ENCODE measurements at places on chromosomes 5 and 9.

GRCh38 chr5:87645224-87645623 is 232.5 kb upstream of the CCNH start:
- DNase-seq, result no peak

- DNase-seq, result no peak
Measured at GRCh38 chr9:38066197-38066913, 2.7 kb downstream of the SHB start.

GRCh38 chr5:96565582-96566265 is 96.5 kb upstream of the CAST start:
- DNase-seq, result no peak

DNA sequence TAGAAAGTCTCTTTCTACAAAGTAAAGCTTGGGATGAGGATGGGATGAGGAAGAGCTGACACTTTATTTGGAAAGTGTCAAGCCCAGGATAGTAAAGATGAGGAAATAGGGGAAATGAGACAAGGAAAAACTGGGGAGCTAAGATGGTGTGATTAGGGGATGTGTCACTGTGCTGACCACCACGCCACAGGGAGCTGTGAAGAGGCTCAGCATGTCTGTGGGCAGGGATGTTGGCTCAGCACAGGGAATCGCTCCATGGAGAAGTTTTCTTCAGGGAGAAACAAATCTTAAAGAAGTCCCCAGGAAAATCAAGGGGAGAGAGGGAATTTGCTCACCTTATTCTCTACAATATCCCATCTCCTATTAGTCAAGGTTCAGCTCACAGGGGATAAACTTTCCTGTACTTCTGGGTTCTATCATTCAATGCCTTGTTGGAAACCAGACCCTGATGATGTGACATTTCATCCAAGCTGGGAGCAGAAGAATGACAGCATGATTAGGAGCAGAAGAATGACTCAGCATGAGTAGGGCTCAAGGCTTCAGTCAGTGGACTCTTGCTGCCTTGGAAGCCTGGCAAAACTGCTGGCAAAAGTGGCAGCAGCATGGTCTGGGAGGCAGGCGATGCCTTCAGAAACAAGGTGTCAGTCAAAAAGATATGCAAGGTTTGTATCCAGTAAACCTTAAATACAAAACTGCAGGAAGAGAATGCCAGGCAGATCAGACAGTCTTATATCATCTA is 4.9 kb downstream of the HSPB3 start:
- no peak for DNase-seq

DNA sequence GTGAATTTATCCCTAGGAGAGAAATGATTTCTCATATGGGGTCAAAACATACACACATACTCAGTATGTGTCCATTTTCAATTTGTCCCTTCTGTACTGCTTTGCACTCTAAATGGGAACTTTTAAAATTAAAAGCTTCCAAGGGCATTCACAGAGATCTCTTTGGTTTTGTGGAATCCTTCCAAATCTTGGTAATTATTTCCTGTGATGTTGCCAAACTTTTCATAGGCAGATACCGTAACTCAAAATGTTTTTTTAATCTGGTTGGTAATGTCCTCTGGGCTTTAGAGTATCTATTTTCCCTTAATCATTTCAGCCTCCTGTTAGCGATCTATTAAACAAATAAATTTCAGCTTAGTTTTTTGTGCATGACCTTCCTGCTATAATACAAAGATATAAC is 282.4 kb downstream of the ARHGEF28 start:
- no peak for DNase-seq

DNA sequence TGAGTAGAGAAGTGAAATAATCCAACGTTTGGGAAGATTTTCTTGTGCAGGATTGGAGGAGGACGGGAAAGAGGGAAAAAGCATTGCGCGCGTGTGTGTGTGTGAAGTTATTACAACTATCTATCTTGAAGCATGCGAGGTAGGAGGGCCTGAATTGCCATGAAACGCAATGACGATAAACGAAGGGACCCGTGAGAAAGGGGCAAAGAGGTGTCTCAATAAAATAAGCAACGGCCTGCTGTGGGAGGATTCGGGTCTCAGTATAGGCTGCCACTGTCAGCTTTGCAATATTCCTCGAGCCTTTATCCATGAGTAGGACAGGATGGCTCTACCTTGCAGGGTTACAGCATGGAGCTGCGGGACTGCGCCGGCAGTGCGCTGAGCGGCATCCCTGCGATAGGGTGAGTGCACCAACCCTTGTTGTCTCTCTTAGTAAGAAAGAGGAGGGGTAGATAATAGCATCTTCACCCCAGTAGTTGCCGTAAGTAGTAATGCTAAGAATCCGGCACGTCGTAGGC is 631 bp upstream of the RCL1 start:
- DNase-seq, result no peak

DNA sequence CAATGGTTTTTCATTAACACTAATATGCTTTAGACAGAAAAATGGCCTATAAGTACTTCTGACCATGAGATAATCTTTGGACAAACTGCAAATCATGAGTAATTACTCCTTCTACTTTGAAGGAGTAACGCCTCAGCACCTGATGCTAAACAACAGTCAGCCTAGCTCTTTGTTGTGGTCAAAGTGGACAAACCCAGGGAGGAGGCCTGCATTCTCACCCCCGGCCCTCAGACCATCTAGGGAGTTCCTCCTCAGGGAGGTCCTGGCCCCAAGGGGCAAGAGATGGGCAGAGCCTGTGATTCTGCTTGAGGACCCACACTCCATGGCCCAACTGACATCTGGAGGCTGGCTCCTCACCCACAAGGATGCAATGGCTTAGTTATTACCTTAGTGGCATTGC is 48.2 kb upstream of the ANGPTL2 start:
- DNase-seq, result no peak

GRCh38 chr5:29984156-29984540 is 1209.3 kb upstream of the CDH6 start:
- no peak for DNase-seq

DNA sequence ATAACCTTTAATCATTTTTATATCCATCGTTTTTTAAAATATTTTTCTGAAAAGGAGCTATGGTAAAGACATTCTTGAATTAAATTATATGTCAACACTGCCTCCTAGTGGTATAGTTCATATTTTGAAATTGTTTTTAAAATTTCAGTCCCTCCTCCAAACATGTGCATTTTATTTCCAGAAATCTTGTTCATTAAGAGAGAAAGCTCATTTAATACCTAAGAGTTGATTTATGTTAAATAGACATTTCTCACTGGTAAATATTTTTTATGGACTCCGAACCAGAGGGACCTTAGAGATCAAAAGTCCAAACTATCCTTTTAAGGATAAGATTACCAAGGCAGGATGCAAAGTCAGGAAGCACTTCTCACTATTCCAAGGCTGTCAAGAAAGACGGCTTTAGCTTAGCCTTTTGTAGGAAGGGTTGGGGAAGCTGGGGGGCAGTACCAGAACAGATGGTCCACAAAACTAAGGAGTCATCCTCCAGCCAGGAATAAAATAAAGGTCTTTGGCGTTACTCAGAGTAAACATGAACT is 21.6 kb downstream of the BHMT start:
- peak; percentile 38 for DNase-seq

DNA sequence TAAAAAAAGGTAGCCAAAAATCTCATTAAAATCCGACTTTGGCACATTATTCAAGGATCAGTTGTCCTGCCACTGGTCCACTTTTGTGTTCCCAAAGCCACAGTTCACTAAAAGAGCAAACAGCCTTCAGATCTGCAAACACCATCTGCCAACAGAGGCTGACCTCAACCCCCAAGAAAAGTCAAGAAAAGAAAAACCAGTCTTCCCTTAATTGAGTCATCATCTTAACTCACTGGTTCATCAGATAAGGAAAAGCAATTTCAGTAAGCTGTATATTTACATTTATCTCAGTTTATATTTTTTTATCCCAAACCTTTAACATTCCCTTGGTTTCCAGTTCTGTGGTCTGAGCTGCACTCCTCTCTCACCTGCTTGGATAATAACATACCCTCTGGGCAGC is 21.2 kb downstream of the RASEF start:
- no peak for DNase-seq

- no peak for DNase-seq
Measured at GRCh38 chr5:132704875-132705274, 31.1 kb downstream of the IL4 start.

DNA sequence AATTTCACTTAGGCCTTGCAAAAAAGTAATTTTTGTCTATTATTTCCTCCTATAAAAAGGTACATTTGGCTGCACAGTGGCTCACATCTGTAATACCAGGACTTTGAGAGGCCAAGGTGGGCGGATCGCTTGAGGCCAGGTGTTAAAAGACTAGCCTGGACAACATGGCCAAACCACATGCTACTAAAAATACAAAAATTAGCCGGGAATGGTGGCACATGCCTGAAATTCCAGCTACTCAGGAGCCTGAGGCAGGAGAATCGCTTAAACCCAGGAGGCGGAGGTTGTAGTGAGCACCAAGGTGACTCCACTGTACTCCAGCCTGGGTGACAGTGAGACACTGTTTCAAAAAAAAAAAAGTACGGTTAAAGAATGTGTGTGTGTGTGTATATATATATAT is 15.7 kb downstream of the NUP155 start:
- no peak for DNase-seq

GRCh38 chr5:159515197-159515596 is 184.9 kb upstream of the IL12B start:
- DNase-seq, result no peak

- no peak for DNase-seq
Measured at GRCh38 chr9:113626735-113627495, 163.4 kb downstream of the RGS3 start.

GRCh38 chr9:6215562-6215961 is at the start of gene IL33:
Gene IL33, plus strand, starts transcription at chr9:6215807. Its CDS starts 25,888 bp downstream, at chr9:6241695.
- no peak for DNase-seq

GRCh38 chr9:91433180-91433579 is 9.5 kb upstream of the NFIL3 start:
- DNase-seq, result peak; percentile 68

- peak; percentile 21 for DNase-seq
Measured at GRCh38 chr5:174491265-174491664, 233.1 kb upstream of the MSX2 start.

DNA sequence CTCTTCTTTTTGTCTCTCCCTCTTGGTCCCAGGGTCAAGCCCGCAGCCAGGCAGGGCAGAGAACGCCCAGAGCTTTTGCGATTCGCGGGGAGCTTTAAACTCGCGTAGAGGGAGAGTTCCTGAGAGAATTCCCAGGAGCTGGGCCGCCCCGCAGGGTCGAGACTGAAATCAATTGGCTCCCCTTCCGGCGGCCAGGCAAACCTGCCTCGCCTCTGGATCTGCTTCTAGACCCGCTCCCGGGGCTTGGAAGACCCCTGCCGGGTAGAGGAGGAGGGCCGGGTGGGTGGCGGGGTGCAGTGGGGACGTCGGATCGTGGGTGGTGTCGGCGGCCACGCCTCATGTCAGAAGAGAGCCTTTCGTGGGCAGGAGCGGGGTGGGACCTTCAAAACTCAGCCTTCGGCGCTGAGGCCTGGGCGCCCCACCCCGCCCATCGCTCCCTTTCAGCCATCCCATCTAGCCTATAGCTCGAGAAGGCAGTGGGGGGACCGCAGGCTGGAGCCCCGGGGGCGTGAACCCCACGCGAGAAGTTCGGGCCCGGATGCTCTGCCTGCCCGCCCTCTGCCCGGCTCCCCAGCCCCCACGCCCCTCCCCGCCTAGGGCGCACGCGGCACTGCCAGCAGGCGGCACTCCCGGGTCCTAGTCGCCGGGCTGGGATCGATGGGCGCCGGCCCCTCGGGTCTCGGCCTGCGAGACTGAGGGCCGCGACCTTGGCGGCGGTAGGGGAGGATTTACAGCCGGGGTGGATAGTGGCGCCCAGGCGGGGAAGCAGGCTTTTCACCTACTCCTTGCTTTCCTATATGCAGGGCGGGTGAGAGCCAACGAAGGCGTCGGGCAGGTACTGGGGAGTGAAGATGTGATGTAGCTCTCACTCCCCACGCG is 6.1 kb downstream of the PRDM6 start:
- DNase-seq, result no peak

GRCh38 chr5:152607401-152608160 is 202.5 kb upstream of the NMUR2 start:
- DNase-seq, result no peak

GRCh38 chr9:36905101-36906066 is 128.7 kb downstream of the PAX5 start:
- no peak for DNase-seq

DNA sequence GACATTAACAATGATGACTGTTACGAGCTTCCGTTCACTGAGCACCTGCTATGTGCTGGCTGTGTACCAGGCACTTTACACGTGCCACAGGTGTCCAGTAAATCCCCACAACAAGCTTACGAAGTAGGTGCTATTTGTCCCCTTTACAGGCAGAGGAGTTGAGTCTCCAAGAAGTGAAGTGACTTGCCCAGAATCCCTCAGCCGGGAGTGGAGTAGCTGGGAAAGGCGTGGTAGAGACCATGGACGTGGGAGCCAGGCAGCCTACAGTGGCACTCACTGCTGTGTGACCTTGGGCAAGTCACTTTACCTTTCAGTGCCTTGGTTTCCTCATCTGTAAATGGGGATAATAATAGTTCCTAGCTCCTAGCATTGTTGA is 669 bp upstream of the AMBP start:
- no peak for DNase-seq

DNA sequence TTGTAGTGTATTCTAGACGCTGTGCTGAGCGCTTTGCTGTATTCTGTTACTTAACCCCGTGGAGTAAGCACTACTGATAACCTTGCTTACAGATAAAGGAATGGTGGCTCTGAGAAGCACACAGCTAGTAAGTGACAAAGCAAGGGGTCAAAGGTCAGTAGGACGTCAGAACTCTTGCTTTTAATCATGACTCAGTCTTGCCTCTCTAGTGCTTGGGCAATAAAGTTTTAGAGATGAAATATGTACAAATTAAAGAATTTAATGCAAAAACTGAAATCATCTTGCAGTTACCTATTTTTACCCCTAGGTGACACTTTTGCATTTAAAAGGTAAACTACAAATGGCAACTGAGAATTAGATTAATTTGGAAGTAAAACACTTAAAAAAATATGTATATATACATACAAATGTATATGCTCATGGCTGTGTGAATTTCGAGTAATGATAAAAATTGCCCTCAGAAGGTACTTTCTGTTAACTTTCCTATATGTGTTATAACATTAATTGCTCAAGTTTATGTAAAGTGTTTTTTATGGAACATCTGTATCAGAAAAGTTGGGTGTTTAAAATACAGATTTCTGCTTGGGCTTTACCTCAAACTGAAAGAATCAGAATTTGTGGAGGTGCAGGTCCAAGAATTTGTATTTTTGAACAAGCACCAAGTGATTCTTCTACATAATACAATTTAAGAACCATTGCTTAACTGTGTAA is 175.1 kb upstream of the DAB2 start:
- DNase-seq, result peak; percentile 35

DNA sequence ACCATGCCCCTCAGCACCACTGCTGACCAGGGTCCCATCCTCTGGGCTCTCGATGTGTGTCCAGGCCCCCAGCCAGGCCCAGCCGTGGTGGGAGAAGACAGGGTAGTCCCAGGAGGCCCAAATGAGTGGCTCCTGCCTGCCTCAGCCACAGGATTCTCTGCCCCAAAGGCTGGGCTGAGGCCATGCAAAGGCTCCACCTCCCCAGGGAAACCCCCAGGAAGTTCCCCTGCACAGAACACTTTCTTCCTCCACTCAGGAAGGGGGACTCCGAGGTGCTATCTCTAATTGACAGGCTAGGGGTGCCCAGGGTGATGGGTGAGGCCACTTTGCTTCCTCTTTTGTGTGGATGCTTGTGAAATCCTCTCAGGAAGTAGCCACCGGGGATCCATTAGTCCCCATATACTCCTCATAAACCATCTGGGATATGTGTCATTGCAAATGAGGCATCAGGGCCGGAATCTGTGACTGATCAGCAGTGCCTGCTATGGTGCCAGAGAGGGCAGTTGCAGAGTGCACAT is 23.1 kb upstream of the TDRD7 start:
- peak; percentile 74 for DNase-seq

- peak; percentile 25 for DNase-seq
Measured at GRCh38 chr9:136975644-136976043, 1.7 kb upstream of the PTGDS start.
